ENCODE measurements at places on chromosomes 7 and 10.
A peak's percentile ranks its signal among the peaks of the same experiment; 100 is the strongest.

GRCh38 chr10:29102233-29102632, 186.6 kb upstream of the LYZL1 start:
- no peak for DNase-seq

DNA sequence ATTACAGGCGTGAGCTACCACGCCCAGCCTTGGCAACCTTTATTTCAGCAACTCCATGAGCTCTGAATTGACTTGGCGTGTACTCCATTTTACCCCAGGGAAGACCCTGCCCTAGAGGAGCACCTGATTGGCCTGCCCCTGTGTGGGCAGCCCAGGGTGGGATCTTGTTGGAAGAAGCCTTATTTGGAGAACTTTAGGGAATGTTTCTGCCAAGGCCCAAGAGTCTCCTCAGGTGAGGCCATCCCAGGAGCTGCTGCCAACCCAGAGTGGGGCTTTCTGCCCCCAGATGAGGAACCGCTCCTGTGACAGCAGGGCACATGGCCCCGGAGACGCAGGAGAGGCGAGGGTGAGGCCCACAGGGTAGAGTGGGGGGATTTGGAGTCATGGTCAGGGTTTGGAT, 42.0 kb downstream of the VWA2 start:
- no peak for DNase-seq

DNA sequence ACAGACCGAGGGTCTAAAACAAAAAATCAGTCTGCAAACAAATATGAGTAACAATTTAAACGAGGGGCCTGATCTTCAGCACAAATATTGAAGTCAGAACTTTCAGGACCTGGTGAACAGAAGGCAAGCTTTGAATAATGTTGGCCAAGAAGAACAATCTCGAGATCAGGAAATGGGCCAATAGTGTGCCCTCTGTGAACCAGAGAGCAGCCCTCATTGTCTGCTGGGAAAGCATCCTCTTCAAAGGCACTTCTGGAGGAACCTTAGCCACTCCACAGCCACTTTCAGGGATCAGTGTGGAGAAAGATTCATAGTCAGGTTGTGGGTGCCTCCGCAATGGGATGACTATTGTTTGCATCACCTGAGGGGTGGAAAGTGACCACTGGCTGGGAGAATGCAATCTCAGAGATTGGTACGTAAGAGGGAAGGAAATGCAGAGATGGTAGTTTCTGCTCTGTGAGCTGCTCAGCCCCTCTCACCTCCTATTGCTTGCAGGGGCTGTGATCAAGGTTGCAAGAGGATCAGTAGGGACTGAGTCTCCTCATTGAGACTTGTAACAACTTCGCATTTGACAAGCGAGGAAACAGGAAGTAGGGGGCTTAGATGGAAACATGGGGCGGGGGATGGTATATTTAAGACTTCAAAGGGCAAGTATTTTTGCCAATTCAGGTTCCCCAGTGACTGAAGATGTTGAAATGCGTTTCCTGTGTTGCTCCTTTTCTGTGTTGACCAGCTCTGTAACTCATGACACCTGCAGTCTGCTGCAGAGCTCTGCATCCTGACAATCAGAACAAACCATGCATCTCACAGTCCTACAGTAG, 28.4 kb upstream of the IFRD1 start:
- peak; percentile 65 for DNase-seq

GRCh38 chr10:73584737-73585136, 6.4 kb downstream of the USP54 start:
- DNase-seq, result no peak

DNA sequence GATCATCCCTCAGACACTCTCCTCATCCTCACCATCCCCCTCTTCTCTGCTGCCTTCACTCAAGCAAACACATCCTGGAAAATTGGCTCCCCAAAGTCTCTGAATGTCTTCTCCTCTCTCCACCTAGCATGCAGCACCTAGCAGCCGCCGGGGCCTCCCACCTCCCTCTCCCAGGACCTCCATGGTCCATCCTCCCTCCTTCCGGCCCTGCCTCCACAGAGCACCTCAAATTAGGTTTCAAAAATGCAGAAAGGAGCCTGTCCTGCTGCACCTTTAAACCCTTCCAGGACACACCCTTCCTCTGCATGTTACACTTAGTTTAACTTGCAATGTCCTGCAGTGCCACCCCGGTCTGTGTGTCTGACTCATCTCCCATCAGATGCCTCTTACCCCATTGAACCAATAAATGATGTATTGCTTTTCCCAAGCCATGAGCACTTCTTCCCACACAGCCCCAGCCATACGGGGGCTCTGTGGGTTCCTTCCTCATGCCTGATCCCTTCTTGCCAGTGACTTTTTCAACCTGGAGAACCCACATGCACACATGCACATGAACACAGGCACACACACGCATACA, 582.5 kb upstream of the MGMT start:
- no peak for DNase-seq

- peak; percentile 35 for DNase-seq
Observed at GRCh38 chr10:480928-481552, 208.4 kb downstream of the DIP2C start.
